ENCODE measurements at places on chromosomes 7 and 10.

GRCh38 chr7:155455776-155456737 lies 1.9 kb upstream of the EN2 start:
- DNase-seq: no peak

DNA sequence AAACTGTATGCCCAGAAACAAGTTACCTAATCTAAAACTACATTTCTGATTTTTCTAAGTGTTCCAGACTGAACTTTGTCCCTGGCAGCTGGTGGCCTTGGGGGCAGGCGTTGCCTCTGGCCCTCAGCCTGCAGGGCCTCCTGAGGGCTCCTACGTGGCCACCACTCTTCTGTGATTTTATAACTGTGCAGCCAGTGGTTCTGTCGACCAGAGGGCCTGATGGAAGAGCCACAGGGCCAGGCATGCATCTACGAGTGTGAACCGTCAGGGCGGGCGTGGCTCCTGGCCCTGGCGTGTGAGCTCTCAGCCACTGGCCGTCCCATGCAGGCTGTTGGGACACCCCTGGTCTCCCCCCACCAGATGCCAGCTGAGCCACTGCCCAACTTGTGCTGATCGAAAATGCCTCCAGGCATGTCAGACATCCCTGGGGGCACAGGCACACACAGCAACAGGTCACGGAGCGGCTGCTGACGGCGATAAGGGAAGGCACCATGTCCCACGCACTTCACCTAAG lies 173.4 kb downstream of the ZMYND11 start:
- DNase-seq: no peak

DNA sequence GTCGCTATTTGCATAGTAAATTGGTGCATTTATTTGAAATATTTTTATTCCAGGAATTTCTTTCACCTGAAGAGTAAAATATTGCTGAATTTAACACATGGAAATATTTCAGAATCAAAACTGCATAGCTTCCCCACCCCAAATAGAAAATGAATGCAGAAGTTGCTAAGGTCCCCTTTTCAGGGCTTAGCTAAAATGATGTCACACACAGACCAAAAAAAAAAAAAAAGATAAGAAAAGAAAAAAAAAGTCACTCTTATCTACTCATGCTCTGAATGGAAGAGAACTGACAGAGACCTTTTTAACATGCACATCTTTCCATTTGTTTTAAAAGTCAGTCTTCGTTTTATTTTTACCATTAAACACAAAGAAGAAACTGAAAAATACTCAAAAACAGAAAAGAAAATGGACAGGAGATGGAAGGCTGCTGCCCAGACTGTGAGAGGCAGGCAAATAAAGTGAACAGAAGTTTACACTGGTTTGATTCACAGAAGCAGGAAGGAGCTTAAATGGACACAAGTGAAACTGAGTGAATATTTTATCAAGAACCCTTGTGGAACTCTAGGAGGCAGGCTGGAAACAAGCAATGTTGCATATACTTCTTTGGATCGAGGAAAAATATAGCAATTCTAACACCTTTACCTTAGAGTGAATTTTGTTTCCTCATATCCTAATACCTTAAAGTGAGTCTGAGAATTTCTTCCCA lies 32.0 kb downstream of the PSMC2 start:
- no peak for DNase-seq

GRCh38 chr10:76582531-76582930 lies 1055.1 kb downstream of the KCNMA1 start:
- DNase-seq: no peak

DNA sequence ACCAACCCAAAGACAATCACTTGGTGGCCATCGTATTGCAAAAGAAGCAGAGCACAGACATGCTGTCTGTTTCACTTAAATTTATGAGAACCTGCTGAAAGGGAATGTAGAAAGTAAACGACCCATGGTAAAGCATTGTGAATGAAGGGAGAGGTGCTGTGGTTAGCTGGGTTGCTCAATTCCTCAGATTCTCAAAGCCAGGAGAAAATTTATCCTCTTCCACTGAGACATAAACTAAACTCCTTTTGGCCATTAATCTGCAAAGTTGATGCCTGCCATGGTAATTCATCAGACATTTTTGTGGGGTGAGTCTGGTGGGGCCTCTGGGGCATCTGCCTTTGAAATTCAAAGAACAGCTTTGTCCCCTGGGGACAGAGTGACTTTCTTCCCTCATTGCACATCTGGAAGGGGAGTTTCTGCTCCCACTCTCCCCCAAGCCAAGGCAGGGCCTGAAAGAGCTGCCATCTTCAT lies 951.0 kb downstream of the LRMDA start:
- DNase-seq: no peak

- no peak for DNase-seq
Measured at GRCh38 chr10:116840389-116841075, 8.8 kb upstream of the ENO4 start.

GRCh38 chr7:92244808-92245486 lies 767 bp downstream of the KRIT1 start:
- peak; percentile 68 for DNase-seq

DNA sequence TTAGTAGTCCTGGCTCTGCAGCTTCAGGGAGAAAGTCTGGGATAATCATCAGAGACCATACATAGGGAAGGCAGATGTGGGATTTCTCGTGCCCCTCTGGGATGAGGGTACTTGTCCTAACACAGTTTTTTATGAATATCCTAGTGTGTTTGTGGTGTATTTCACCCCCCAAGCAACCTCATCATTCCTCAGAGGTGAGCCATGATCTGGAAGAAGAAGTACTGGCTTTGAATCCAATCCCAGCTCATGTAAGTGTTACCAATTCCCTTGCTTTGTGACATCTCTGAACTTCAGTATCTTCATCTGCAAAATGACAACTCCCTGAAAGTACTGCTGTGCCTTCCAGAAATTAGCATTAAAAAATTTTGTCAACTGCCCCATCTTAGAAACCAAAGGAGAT lies 347.5 kb upstream of the ZMIZ1 start:
- DNase-seq: no peak

DNA sequence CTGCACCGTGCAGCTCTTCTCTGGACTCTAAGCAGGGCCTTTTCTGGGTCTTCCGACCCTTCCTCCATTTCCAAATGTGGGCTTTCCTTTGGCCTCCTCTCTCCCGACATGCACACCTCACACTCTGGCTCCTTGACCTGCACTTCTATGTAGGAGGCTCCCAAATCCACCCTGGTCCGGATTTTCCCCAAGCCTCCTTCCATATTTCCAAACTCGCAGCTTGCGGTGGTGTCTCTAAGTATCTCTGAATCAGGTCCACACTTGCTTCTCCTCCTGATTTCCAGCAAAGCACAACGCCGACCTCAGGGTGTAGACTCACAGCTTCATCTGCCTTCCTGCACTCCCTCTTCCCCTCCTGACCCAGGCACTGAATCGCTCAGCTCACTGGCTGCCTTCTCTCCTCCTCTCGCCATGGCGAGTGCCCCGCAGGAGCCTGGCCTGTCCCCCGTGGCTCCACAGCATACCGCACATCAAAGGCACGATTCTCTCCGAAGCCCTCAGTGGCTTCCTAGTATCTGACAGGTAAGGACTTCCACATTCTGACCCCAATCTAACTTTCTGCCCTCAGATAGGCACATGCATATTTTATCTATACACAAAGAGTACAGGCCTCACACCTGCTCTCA lies 27.8 kb downstream of the DIP2C start:
- DNase-seq: no peak

- DNase-seq: no peak
Measured at GRCh38 chr10:25232204-25232603, 57.4 kb downstream of the GPR158 start.

DNA sequence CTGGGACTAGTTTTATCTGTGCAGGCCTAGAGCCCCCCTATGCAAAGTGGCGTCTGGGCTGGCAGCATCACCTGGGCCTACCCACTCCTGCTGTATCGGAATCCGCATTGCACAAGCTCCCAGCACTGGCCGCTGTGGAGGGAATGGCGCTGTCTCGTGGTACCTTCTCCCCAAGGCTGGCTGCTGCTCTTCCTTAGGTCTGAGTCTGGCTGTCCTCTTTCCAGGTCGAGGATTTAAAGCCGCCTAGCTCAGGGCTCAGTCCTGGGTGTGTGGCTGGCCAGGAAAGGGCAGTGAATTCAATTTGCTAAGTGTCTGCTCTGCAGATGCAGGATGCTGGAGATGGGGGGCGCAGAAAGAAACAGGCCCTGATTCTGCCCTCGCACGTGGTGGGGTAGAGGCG lies 44.7 kb downstream of the MGMT start:
- no peak for DNase-seq

DNA sequence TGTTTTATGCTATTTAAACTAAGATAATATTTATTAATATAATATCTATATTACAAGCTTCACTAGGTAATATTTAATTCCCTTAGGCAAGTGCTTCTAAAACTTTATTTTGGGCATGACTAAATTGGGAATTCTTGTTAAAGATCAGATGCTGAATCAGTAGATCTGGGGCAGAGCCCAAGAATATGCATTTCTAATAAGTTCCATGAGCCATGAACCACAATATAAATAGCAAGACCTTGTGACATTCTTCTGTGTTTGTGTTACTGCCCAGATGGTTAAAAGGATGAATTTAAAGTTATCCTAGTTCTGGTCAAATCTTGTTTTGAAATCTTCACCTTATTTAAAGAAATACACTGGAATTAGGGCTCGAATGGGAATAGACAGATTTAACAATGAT lies 258.4 kb upstream of the CACNA2D1 start:
- DNase-seq: no peak

- no peak for DNase-seq
Measured at GRCh38 chr10:58887474-58887873, 289.0 kb upstream of the PHYHIPL start.

DNA sequence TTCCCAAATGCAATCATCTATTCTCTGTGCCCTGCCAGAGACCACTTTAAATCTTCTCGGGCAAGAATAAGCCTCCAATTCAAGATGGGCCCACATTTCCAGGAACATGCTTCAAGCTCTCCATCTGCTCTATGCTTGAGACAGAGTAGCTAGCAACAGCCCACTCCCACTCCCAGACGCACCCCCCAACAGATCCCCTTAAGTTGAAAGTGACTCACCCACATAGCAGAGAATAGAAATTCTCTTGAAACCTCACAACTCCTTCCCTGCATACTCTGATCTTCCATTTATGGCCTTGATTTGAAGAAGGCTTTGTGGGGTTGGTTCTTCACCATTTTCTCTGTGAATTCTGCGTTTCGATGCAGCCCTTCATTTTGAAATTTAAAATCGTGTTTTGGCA lies 604.0 kb downstream of the INHBA start:
- DNase-seq: no peak

DNA sequence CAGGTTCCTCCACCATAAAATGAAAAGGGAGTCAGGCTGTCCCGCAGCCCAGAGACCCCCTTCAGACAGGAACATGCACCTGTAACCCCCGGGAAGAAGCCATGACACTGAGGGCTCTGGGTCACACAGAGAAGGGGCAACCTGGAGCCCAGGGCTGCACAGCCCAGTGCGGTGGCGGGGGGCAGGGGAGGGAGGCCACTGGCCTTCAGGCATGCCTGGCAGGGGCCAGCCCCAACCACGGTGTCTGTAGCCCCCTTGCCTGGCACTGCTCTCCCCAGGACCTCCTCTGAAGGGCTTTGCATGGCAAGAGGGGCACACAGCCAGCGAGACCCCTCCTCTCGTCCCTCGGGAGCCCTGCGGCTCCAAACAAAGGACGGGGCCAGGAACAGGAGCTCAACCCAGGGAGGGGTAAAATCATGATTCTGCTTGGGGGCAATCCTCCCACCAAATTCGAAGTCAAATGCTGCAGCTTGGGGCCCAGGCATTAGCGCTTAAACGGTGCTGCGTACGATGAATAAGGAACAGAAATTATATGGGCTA lies 235.1 kb downstream of the MAD1L1 start:
- DNase-seq: no peak

- no peak for DNase-seq
Measured at GRCh38 chr10:43123361-43124093, 14.7 kb upstream of the CSGALNACT2 start.

- no peak for DNase-seq
Measured at GRCh38 chr7:81833401-81833800, 63.6 kb upstream of the HGF start.

DNA sequence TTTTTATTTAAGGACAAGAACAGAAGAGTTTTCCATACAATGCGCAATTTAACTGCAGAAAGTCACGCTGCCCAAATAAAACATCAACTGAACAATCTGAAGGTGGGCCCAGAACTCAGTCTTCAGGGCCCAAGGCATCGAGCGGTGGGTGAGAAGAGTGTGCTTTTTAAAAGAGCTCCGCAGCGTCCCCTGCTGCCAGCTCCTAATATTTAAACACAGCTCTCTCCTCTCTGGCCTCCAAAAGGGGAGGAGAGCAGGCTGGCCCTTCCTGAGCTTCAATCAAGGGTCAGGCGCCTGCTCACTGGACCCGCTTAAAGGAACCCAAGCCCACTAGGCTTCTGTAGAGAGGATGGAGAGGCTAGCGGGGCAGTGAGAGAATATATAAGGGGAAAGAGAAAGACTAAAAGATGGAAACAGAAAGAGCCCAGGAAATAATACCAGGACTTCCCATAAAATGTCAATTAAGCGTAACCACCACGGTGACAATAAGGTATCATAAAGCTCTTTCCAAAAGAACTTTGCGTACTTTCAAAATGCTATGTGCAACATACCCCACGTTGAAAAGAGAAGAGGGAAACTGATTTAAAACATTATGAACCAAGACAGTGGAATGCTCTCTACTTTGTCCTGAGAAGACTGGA lies 2.8 kb downstream of the FAM53B start:
- peak; percentile 77 for DNase-seq

DNA sequence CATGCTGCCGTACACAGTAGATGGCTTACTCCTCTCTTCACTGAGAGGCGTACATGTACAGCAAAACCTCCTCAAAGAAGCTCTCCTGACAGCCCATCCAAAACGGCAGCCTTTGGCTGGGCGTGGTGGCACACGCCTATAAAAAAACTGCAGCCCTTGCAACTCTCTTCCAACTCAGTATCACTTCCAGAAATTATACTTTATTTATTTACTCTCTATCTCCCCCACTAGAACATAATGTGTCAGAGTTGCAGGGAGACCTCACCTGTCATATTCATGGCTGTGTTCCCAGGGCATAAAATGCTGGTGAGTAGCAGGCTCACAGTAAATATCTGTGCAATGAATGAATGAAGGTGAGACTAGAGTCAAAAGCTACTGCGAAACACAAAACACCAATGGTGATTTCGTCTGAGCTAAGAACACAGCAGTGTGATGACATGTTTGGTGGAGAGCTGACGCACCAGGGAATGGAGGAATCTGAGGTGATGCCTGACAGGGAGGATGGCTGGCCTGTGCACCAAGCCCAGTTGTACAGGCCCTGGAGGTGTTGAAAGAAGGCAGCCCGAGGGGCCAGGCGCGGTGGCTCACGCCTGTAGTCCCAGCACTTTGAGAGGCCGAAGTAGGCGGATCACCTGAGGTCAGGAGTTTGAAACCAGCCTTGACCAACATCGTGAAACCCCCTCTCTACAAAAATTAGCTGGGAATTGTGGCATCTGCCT lies 55.3 kb downstream of the COBL start:
- DNase-seq: no peak

DNA sequence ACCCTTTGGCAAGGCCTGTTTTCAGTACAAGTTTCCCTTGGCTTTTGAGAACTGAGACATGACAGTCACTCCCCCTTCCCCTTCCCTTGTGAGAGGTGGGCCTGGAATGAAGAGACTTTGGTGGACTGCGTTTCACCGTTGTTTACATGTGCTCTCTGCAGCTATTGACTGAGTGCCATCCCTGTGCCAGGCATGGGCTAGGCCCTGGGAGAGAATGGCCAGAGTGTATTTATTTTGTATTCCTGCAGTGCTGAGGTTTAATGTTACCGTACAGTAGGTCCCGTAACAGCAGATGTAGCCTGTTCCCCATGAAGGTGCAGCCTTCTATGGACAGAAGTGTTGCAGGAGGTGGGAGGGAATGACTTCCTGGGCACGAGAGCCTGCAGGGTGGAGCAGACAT lies 50.0 kb downstream of the TACR2 start:
- DNase-seq: no peak
